ENCODE measurements at places on chromosomes 1 and 21.

DNA sequence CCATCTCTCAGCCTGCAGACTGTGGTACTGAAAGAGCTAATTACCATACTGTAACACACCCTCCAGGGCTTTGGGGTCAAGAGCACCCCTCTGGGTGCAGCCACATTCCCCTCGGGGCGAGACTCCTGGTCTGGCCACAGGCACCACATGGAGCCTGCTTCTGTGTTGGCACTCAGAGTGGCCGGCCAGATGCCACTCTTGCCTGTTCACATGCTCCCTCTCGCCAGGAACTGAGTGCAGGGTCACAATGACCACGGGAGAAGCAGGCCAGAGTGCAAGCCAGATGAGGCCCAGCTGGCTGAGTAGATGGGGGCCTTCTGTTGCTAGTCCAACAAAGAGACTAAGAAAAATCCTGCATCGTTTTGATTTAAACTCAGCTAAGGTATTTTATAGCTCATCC, 864.0 kb downstream of the KCNT2 start:
- DNase-seq, result no peak

- DNase-seq, result no peak
Measured at GRCh38 chr1:21162740-21163464, 13.8 kb downstream of the EIF4G3 start.

- no peak for DNase-seq
Measured at GRCh38 chr1:225754940-225755641, 22.5 kb upstream of the SRP9 start.

GRCh38 chr1:183073320-183073719, 50.1 kb downstream of the LAMC1 start:
- DNase-seq, result no peak

DNA sequence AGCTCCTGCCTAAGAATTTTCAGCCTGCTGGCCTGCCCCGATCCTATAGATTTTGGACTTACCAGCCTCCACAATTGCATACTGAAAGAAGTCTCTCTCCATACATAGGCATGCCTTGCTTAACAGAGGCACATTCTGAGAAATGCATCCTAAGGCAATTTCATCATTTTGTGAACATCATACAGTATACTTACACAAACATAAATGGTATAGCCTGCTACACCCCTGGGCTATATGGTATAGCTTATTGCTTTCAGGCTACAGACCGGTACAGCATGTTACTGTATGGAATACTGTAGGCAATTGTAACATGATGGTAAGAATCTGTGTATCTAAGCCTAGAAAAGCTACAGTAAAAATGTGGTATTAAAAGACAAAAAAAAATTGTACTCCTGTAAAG, 174.7 kb downstream of the NRIP1 start:
- DNase-seq, result no peak

DNA sequence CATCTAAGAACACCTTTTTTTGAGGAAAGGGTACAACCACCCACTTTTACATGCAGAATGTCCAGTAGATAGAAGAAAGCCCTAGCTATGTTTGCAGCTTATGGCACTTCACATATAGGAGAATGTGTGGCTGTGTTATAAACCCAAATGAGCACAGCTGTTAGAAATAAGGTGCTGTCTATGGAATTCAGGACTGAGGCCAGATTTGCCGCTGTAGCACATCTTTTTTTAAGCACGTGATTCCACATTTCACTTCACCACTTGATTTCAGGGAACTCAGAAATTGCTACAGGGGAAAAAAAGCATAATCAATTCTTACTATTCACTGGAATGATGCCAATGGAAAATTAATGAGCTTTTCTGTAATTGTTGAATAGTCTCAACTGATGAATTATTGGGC, 147.2 kb upstream of the ADAMTS5 start:
- DNase-seq, result no peak

- DNase-seq, result no peak
Measured at GRCh38 chr21:34544032-34544496, 32.1 kb upstream of the KCNE1 start.

- no peak for DNase-seq
Measured at GRCh38 chr1:99457381-99458165, 188.3 kb upstream of the PALMD start.

DNA sequence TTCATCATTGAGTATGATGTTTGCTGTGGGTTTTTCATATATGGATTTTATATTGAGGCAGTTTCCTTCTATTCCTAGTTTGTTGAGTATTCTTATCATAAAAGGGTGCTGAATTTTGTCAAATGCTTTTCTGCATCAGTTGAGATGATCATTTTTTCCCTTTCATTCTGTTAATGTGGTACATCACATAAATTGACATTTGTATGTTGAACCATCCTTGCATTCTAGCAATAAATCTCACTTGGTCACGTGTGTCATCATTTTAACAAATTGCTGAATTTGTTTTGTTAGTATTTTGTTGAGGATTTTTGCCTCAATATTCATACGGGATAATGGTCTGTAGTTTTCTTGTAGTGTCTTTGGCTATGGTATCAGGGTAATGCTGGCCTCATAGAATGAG, 19.9 kb downstream of the TTC34 start:
- no peak for DNase-seq

GRCh38 chr1:110485725-110486124, 33.2 kb downstream of the KCNA10 start:
- no peak for DNase-seq

- DNase-seq, result no peak
Measured at GRCh38 chr1:16226490-16227179, 10.3 kb downstream of the CPLANE2 start.

DNA sequence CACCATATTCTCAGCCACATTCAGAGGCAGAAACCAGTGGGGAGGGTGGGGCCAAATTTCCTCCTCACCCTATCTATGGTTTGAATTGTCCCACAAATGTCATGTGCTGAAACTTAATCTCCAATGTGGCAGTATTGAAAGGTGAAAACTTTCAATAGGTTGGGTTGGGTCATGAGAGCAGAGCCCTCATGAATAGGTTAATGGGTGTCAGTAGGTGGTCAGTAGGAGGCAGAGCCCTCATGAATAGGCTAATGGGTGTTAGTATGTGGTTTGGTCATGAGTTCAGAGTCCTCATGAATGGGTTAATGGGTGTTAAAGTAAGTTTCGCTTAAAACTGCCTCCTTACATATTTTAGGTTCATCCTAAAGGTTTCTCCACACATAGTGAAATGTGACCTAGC, 170.0 kb downstream of the FCRL5 start:
- no peak for DNase-seq

- no peak for DNase-seq
Measured at GRCh38 chr1:197481101-197481500, 213.0 kb downstream of the CRB1 start.

- no peak for DNase-seq
Measured at GRCh38 chr1:10639011-10639774, 157.3 kb downstream of the CASZ1 start.

- DNase-seq, result no peak
Measured at GRCh38 chr21:29163341-29164115, 33.1 kb downstream of the MAP3K7CL start.

DNA sequence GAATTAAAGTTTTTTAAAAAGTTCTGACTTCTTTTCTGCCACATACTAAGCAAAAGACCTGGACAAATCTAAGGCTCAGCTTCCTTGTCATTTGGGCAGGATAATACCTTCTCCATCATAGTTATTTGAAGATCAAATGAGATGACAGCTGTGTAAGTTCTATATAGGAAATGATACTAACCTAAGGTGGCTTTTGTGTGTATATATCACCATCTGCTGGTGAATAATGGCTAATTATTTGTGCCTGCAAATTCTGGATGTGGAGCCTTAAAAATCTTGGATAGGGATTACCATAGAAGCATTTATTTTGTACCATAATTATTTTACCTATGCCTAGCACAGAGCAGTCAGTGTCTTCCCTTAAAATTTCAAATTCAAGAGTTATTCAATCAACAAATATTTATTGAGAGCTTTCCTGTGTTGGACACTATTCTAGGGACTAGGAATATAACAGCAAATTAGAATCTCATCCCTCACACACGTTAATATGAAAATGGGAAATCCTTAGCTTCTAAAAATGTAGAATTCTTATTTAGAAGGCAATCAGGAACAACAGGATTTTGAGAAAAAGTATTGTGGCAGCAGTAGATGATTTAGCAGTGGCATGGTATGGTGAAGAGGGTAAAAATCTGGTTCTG, 89.8 kb downstream of the TMEM200B start:
- DNase-seq, result no peak

DNA sequence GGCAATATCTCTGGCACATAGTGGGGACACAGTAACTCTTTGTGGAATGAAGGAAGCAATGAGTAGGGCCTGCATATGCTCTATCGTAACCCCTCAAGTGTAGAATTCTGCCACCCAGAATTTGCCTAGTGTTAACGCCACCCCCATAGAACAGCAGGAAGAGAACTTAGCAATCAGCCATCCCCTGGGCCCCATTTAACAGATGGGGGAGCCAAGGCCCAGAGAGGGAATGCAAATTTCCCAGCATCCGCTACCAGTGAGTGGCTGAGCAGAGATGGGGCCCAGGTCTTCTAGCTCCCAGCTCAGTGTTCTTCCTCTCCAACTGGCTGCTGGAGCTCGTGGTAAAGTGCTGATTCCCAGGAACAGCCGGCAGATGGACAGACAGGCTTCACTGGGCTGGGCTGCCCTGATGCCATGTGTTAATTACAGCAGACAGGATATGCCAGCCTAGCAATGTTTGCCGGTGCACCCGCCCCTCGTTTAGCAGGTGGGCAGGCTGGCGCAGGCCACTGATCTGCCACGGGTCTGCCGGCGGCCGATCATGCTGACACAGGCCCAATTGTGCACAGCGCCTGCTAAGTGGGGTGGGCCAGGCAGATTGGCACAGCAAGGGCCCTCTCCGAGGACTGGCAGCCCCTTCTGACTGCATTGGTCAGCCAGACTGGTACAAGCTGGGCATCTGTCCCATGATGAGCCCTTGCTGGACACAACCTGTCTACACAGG, 171.9 kb downstream of the IGSF21 start:
- DNase-seq, result no peak

DNA sequence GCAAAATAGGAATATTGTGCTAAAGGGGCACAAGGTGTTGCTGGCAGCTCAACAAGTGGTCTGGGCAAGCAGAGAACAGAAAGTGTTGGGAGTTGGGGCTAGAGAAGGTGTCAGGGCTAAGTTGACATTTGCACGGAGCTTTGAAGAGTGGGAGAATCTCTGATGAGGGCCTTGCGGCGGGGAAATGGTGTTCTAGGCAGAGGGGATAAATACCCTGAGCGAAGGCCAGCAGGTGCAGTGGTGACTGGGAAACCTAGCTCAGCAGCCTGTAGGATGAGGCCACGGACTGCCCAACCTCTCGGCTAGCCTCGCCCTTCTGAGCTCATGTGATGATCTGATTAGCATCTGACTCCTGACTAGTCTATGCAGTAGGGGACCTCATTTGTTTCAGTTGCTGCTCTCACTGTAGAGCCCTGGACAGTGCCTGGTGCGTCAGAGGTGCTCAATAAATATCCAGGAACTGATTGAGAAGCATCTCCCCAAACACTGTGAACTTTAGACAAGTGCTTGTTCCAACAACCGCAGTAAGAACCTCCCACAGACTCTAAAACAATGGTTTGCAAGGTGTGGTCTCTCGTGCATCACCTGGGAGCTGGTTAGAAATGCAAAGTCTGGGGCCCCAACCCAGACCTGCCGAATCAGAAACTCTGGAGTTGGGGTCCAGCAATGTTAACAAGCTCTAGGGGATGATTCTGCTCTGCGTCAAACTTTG, 1.0 kb upstream of the FOXO6 start:
- DNase-seq, result no peak

GRCh38 chr1:22053017-22053860, 730 bp downstream of the CDC42 start:
- peak; percentile 15 for DNase-seq

DNA sequence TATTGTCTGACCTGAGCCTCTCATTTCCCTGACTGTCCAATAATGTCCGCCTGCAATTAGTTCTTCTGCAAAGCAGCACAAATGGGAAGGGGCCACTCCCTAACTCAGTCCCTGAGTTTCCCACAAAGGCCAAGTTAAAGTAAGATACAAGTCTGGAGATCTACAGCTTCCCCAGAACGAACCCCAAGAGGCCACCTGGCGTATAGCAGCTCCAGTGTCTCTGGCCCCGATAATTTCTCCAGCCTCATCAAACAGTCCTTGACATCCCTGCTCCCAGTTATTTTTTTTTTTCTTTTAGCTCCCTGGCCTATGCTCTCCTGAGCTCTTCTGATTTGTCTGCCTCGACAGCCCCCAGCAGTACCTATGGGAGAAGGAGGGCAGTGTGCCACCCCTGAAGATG, 8.1 kb upstream of the ACKR1 start:
- no peak for DNase-seq

DNA sequence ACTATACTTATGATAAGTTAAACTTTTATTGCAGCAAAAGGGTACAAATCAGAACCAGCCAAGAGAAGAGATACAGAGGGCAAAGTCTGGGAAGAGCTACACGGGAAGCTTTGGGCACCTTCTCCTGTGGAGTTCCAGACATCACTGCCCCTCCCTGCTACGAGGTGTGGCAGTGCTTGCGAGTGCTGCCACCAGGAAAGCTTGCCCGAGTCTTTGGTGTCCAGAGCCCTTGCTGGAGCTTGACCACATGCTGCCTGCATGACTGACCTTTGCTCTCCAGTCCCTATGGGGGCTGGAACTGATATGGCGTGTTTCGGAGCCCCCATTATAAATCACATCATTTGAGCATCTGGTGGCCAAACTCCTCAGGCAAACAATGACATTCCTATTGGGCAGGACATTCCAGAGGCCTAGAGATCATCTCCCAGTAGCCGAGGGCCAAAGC, 23.4 kb downstream of the PLEKHO1 start:
- no peak for DNase-seq

DNA sequence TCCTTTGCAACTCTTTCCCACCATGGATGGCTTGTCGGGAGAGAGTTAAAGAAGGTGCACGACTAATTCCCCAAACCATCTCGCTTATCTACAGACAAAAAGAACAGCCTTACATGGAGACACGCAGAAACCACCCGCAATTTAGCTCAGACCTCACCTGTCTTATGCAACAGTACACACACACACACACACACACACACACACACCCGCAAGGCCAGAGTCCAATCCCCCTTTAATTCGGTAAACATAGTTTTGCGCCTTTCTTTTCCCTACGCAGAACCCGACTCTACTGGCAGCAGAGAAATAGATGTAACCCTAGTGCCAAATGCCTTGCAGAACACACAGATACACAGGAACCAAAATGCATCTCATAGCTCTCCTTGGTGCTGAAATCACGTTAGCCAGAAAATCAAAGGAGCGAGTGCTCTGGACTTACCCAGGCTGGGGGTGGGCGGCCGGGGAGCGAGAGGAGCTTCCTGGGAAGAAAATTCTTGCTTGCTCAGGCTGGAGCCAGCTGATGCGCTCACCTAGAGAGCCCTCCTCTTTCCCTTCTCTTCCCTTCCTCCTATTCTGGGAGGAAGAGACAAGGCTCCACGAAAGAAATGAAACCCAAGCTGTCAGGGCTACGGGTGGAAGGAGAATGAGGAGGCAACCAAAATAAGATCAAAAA, 470 bp downstream of the TNR start:
- no peak for DNase-seq

DNA sequence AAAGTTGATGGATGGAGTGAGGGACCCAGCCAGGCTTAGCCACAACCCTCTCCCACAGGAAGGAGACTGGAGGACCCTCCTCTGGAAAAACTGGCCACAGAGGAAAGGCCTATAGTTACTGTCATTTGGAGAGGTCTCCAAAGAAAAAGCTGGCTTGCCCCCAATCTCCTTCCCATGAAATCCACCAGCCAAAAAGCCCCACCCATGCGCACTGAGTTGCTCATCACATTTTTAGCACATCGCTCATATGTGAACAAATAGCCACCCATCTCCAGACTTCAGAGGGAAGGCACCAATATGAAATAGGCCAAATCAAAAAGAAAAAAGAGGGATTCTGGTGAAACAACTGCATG, 36.9 kb upstream of the QSOX1 start:
- no peak for DNase-seq
